KBM-7 (cell line): ENCODE measurements at places on chromosomes 2 and 18.

DNA sequence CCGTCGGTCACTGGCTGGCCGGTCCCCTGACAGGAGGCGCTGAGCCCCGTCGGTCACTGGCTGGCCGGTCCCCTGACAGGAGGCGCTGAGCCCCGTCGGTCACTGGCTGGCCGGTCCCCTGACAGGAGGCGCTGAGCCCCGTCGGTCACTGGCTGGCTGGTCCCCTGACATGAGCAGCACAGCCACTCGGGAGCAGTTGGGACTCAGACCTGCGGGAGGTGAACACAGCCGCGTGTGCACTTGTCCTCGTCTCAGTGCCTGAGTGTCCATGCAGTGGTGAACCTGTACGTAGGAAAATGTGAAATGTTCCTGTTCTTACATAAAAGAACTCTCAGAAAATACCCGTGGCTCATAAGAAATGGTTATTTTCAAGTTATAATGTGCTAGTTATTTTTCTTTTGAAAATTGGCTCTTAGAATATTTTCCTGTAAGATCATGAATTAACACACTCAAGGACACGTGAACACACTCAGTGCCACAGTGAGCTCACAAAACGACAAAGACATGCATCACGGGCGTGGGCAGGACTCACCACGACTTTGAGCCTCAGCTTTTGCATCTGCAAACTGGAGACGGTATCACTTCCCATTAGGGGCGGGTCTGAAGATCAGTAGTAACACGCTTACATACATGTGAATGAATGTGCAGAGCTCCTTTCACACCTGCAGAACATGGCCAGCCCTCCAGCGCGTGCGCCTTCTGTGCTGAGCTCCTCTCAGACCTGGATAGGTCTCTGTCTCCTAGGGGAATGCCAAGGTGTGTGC, 21.1 kb upstream of the NFATC1 start:
- no peak for DNase-seq

- no peak for DNase-seq
Observed at GRCh38 chr2:232502511-232502910, 14.9 kb upstream of the ECEL1 start.

GRCh38 chr2:212360068-212360460, 178.5 kb downstream of the ERBB4 start:
- DNase-seq, result no peak

DNA sequence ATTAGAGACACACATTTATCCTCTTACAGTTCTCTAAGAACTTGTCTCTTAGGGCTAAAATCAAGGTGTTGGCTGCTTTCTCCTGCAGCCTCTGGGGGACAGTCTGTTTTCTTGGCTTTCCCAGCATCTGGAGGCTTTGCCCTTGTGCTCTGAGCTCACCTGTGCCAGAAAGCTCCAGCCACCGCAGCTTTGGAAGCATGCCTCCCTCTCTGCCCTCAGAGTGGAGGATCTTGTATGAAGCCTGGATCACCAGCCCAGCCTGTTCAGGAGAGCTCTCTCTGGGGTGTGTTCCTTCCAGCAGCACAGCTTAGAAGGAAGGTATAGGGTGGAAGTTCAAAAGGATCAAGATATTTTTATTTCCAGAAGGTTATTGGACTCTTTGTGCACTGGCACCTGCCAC, 53.1 kb upstream of the TPO start:
- DNase-seq, result no peak

GRCh38 chr2:186950694-186951093, 101.7 kb upstream of the ZSWIM2 start:
- DNase-seq, result no peak

DNA sequence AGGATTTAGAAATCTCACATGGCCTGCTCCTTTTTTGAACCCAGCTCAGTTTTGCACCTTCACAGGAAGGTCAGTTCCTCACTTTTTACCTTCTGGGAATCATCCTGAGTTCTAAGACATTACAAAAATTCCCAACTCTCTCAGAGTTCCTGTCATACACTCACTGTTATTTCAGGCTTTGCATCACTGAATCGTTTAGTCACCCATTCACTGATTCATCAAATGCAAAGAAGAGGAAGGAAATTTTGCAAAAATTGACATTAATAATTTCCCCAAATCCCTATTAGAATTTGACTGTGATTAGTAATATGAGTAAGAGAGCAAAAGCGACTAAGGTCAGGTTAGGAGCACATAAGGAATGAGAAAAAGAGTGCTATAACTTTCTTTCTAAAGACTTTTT, 197.5 kb downstream of the PDE1A start:
- DNase-seq, result no peak

DNA sequence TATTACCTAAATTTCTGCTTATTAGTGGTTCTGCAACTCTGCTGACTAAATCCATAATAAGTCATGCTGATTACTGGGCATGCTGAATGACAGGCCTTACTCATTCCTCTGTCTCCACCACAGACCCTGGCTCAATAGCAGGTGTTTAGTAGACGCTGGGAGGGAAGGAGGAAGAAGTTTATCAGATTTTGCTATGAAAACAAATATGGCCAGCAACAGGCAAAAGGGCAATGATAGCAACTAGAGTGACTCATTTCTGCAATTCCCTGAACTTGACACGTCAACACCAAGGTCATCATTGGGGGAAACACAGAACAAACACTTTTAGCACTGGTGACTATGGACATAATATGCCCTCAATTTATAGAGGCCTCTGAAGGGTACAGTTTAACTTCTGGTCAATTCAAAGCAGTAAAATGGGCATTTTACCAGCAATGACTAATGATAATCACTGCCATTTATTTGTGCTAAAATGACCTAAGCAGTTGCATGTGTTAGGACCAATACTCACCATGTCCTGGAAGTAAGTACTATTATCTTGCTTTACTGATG, 35.2 kb downstream of the TMEM163 start:
- peak; percentile 77 for DNase-seq

GRCh38 chr18:41681138-41681880, 273.7 kb upstream of the PIK3C3 start:
- no peak for DNase-seq
